ENCODE measurements at places on chromosomes 5 and 9.

GRCh38 chr5:179553875-179554274 is 3.5 kb downstream of the RUFY1 start:
- DNase-seq, result no peak

GRCh38 chr5:119532637-119533036 is 80.3 kb downstream of the HSD17B4 start:
- DNase-seq, result no peak

GRCh38 chr9:70484232-70485130 is 70.0 kb upstream of the KLF9 start:
- DNase-seq, result no peak

- no peak for DNase-seq
These were observed 36.3 kb downstream of the STK10 start for GRCh38 chr5:172151661-172152210.

DNA sequence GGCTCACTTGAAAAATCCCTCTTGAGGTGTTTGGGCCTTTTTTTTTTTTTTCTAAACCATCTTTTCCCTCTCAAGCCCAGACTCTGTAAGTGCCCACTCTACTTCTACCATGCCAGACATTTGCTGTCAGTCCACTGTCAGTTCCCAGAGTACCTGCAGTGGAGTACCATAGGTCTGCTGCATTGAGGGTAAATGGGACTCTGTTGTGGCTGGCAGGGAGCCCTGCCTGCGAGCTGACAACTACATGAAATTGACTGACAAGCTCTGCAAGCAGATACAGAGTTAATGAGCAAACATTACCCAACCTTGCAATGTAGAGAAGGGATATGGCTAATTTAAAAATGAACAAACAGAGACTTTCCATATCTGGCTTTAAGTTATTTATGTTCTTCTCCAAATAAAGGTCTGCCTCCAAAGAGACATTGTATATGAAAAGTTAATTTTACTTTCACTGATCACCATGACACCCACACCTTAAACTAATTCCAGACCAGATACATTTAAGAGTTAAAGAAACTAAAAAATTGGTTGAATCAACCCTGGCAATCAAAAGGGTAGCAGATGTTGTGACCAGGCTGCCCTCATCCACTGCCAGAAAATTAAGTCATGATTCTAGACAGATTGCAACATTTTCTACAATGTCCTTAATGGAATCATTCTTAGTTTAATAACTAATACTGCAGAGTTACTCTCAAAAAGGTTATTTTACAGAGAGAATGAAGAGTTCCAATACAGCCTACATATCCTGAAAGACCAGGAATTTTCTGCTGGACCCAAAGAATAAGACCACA is 100.4 kb upstream of the PAM start:
- DNase-seq, result no peak

DNA sequence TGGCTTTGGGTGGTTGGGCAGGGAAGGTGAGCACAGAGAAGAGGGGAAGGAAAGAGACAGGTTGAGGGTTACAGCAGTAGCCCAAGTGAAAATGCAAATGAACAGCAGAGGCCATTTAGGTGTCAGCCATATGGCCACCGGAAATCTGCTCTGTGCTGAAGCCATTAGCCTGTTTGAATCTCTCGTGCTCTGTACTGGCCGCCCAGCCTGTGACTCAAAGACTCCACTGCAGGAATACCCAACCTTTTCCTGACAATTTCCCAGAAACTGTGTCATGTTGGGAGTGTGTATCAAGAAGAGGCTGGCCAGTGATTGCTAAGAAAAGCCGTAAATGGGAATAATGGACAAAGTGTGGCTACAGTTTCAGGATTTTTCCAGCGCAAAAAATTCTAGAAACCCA is 35.9 kb upstream of the RAI14 start:
- DNase-seq, result no peak

- DNase-seq, result no peak
These were observed 77.0 kb downstream of the VCAN start for GRCh38 chr5:83548581-83548980.

DNA sequence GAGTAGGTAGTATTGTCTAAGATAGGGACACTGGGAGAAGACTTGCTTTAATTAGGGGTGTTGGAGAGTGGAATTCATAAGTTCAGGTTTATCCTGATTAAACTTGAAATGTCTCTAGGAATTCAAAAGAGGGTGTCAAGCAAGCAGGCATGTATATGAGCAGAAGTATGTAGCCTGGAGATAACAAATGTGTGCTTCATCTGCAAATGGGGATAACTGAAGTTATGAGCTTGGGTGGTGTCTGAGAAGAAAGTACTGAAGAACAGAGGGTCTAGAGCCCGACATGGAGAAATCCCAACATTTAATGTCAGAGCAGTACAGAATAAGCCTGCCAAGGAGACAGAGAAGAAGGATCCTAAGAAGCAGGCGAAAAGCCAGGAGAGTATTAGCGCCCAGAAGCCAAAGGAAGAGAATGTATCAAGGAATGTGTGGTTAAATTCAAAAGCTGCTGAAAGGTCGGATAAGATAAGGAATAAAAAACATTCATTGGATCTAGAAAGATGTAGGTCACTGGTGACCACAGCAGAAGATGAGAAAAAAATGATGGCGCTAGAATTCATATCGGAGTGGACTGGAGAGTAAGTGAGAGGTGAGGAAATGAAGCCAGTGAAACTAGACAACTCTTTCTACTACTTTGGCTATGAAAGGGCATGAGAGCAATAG is 401.5 kb upstream of the PIK3R1 start:
- DNase-seq, result no peak

DNA sequence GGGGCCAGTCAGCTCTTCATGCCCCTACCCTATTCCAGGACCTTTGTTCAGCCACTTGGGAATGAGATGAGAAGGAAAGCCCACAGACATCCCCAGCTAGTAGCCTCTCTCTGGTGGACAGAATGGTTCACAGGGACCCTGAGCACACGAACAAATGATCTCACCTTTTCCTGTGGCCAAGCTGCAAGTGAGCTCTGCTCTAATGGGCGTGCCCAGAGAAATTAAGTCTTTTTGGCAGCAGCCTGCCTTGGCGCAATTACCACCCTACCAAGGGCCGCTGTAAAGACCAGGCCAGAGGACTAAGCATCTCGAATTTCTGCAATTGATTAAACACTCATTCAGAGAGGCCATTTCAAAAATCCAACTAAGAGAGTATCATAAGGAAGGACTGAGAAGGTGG is 56.0 kb downstream of the WHRN start:
- no peak for DNase-seq

GRCh38 chr9:120931231-120932085 is 4.9 kb upstream of the TRAF1 start:
- peak; percentile 59 for DNase-seq

DNA sequence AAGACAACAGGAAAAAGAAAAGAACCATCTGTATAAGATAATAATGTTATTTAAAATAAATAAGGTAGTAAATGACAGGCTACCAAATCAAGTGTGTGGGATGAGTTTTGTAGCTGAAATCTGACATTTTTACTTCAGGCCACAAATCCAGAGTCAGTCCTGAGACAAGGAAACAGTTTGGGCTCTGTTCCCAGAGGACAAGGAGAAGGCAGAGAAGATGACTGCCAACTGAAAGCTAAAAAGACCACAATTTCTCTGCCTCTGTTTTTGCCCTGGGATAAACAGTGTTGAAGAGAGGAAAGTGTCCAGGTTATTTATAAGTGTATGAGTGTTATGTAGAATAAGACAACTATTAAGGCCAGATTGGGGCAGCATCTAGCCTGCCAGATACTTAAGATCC is 180.5 kb downstream of the NFIB start:
- no peak for DNase-seq

DNA sequence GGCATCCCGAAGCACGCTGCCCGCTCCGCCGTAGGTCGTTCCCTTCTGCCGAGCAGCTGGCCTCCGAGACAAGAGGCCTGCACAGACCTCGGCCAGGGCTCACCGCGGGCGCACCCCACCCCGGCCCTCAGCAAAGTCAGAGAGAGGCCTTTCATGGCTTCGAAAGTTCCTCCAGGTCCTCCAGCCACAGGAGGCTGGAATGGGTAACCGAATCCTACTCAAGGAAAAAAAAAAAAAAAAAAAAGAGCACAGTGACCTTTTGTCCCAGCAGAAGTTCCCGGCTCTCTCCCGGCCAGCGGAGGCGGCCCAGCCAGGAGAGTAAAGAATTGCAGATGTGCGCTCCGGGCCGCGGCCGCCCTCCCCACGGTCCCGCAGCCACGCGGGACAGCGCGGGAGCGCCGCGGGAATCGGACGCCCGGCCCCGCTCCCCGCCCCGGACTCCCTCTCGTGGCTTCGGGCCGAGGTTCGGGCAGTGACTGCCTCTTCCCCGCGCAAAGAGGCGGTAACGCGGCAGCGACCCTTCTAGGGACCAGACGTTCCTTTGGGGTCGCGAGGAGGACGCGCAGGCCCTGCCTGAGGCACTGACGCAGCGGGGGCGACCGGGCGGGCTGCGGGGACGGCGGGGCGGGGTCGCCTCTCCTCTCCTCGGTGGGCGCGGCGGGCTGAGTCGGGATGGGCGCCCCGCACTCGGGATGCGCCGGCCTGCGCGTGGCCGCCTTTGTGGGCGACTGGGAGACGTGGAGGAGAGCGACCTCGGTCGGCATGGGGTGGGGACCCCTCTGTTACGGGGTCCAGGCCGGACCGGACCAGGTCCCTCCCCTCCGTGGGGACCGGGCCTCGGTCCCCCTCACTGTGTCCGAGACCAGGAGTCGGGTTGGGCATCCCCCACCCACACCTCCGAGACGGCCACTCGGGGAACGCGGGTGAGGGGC is 754 bp downstream of the GFPT2 start:
- DNase-seq, result no peak
